Caudate nucleus (tissue), 63 donors: ENCODE measurements at places on chromosomes 2 and 18.

DNA sequence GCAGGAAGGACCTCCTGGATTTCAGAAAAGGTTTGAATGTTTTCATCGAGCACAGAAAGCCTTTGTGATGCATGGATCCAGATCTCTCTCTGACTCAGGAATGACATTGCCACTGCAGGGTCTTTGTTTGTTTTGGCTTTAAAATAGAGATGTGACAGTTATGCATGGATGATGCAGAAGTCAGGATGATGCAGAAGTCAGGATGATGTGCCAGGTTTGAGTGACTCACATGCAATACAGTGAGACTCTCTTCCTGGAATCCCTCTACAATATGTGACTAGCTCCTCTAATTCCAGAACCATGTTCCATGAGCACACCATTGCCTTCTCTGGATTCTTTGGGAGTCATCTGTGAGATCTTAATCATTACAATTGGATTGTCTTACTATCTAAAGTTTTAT, 177.9 kb upstream of the RAB6C start:
- DNase-seq: no peak

- no peak for DNase-seq
These were observed 68.3 kb upstream of the FAM110C start for GRCh38 chr2:114616-115015.

DNA sequence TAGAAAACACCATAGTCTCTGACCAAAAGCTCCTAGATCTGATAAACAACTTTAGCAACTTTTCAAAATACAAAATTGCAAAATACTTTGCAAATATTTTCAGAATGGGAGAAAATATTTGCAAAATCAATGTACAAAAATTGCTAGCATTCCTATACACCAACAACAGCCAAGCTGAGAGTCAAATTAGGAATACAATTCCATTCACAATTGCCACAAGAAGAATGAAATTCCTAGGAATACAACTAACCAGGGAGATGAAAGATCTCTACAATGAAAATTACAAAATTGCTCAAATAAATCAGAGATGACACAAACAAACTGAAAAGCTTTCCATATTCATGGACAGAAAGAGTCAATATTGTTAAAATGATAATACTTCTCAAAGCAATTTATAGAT, 327.0 kb upstream of the ZC3H15 start:
- no peak for DNase-seq

DNA sequence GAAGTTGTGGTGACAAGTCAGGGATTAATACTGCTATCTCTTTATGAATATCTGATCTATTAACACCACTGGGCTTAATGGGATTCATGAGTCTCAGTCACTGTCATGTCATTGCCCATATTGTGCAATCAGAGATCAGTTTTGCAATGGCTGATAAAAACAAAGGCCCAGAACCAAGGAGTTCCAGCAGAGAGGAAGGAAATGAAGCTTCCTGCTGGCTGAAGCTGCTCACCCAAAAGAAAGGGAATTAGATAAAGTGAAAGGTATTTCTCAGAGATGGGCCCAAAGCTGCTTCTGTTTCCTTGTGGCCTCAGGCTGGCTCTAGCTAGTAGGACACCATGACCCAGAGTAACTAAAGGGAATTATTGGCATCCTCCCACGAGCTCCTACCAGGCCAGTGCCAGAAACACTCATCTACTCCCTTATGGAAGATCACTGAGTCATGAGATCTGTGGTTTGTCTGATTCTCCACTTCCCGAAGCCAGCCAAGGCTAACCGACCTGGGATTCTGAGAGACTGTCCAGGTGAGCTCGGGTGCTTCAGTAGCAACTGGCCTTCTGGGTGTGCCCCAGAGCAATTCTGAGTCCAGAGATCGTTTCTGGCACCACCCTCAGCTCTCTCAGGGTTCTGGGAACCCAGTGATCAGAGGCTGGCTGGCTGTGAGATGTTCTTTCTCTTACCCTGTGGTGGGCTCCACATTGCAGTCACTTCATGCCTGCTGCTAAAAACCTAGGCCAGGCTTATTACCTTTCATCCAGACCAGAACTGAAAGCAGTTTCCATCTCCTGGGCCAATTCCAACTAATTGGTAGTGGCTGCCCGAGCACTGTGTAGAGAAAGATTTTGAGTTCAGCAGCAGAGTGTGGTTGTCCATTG, 129.5 kb upstream of the PELI1 start:
- no peak for DNase-seq

DNA sequence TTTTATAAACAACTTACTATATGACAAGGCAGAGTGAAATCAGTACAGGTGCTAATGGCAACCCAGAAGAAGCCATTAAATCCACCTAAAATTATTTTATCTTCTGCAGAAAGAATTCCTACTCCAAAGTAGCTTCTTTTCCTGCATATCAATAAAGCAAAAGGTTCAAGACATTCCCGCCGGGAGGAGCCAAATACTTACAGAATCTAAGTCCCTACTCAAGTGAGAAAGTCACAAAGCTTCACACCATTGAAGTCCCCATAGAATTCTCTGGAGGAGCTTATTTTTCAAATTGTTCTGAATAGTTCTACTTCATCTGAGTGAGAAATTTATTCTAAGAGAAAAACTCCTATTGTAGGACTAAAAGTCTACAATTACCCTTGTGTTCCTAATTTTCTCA, 233.7 kb upstream of the HNRNPA3 start:
- DNase-seq: no peak

DNA sequence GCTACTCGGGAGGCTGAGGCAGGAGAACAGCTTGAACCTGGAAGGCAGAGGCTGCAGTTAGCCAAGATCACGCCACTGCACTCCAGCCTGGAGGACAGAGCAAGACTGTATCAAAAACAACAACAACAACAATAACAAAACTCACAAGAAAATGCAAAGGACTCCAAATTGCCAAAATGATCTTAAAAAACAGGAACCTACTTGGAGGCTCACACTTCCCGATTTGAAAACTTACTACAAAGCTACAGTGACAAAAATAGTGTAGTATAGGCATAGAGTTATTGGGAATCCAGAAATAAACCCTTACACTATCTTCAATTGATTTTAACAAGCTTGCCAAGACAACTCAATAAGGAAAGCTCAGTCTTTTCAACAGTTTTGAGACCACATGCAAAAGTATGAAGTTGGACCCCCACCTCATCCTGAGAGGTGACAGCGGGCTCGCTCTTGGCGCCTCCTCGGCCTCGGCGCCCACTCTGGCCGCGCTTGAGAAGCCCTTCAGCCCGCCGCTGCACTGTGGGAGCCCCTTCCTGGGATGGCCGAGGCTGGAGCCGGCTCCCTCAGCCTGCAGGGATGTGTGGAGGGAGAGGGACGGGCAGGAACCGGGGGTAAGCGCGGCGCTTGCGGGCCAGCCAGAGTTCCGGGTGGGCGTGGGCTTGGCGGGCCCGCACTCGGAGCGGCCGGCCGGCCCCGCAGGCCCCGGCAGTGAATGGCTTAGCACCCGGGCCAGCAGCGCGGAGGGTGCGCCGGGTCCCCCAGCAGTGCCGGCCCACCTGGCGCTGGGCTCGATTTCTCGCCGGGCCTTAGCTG, 18.3 kb upstream of the ACVR2A start:
- no peak for DNase-seq

DNA sequence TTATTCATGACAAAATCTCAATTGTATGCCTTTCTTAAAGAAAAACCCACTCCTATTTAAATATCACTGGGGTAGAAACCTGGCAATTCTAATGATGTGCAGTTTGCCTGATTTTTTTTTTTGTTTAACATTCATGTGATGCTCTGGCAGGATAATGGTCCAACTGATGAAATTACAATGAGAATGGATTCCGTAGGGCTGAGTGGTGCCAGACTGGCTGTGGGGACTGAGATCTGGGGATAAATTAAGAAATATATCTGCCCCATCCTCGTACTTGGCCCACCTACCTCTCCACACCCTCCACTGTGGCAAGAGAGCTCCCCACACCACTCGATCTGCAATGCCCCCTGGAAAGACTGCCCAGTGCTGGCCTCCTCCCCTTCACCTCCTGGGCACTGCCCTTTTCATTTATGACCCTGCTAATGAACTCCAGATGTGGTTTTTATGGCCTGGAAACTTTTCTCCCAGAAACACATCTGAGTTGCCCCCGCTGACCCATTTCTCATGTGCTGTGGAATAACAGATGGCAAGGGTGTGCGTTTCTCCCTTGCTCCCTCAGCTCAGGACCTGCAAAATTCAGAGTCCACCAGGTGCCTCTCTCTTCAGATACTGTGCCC, 33.0 kb upstream of the RPL37A start:
- no peak for DNase-seq

GRCh38 chr2:40168546-40168945, 283.3 kb downstream of the SLC8A1 start:
- DNase-seq: no peak

DNA sequence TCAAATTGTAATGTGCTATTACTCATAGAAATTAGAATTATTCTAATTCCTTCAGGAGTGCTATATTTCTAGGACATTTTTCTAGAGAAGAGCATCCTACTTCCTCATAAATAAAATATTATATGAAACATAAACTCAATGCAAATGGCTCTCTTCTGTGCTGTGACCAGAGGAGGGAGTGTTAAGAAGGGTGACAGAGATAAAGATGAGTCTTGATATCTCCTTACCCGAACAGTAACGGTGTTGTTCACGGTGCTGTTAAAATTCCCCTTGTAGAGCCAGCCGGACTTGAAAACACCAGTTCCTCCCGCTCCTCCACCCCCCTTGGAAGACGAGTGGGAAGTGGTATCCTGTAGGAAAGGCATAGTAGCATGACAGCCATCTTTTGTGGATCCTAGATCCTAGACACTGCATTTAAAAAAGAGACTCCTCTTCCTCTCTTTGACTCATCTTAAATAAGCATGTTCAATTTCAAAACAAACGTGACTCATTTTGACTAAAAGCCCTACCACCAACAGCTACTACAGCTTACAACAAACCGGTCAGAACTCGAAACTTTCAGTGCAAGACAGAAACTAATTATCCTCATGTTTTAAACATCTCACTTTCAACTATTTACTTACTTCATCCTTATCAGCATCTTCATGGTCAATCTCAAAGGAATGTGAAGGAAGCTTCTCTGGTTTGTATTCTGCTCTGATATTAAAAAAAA, 156.3 kb downstream of the DOCK10 start:
- no peak for DNase-seq

DNA sequence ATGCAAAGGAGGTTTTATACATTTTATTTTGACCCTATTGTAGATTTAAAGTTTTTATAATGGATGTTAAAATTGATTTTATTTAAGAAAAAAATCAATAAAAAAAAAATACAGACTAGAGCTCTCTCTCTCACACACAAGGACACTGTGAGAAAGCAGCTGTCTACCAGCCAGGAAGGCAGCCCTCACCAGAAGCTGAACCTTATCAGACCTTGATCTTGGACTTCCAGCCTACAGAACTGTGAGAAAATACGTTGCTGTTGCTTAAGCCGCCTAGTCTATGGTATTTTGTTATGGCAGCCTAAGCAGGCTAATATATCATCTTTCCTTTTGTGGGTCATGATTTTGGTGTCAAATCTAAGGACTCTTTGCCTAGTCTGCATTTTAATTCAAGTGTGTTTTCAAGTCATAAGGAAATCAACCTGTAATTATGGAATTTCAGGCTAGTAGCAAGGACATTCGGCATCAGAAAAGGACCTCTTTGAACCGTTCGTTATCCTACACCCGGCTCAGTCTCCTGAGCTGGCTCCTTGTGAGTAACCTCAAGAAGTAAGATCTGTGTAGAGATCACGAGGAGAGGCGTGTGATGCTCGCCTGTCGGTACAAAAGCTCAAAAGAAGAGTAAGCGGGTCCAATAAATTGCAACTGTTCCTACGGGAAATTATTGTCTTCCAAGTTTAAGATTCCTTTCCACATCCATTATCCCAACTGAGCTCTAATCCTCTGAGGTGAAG, 98.2 kb downstream of the PDCL3 start:
- DNase-seq: no peak

- DNase-seq: peak; percentile 42
These were observed 697 bp upstream of the SPATS2L start for GRCh38 chr2:200305797-200306195.

GRCh38 chr2:100018341-100019193, 123.8 kb downstream of the AFF3 start:
- DNase-seq: no peak

DNA sequence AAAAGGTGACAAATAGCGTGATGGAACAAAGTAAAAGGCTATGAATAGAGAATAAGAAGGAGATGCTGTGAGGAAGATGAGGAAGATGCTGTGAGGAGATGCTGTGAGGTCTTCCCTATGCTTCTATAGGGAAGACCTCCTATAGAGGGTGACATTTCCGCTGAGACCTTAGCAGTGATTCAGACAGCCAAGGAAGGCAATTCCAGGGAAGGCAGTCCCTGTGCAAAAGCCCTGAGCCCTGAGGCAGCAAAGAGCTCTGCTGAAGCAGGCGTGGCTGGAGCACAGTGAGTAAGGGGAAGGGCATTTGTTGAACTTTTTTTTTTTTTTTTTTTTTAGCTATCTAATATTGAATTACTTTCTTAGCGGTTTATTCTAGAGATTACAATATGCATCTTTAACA, 142.7 kb upstream of the FOSL2 start:
- DNase-seq: no peak
